ENCODE measurements at places on chromosomes 7 and 10.
A peak's percentile ranks its signal among the peaks of the same experiment; 100 is the strongest.

GRCh38 chr7:122145937-122146645 is 2.0 kb upstream of the AASS start:
- no peak for DNase-seq

DNA sequence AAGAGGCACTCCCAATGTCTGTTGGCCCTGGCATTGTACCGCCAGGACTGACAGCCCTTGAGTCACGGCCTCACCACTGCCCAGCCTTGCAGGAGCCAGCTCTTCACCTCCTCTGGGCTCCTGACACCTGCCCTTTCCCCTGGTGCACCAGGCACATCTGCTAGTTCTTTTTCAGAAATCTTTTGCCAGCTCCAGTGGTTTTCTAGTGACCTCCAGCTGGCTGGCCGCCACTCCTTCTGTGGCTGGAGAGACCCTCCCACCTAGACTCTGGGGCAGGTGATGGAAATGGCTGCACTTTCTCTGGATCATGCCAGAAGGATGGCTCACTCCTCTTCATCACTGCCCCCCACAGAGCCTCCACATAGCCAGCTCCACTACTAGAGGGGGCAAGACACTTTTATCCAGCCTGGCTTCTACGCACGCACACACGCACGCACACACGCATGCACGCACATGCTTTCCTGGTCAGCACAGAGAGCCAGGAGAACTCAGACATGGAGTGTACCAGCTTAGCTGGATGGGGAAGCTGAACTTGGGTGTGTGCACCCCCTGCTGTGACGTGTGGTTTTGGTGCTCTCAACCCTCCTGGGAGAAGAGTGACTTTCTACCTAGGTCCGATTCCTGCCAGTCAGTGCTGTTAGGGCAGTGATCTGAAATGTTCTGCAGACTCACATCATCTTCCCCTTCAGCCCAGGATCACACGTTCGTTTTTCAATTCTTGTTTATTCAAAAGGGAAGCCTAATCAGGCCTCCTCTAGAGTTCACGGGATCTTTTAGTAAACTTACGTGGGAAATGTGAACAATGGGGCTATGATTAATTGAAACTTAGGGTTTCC is 222.0 kb downstream of the PRPF18 start:
- no peak for DNase-seq

GRCh38 chr7:117324960-117325359 is 2.1 kb upstream of the WNT2 start:
- no peak for DNase-seq

DNA sequence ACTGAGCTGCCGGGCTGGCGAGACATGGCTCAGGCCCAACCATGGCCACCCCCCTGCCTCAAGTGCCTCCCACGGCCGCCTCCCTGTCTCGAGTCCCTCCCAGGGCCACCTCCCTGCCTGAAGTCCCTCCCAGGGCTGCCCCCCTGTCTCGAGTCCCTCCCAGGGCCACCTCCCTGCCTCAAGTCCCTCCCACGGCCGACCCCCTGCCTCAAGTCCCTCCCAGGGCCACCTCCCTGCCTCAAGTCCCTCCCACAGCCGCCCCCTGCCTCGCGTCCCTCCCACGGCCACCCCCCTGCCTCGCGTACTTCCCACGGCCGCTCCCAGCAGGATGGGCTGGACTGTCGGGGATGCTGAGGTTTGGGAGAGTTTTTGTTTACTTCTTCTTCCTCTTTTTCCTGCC is 462.5 kb downstream of the PTPRN2 start:
- no peak for DNase-seq

- DNase-seq: no peak
Measured at GRCh38 chr10:84138478-84139125, 707 bp upstream of the GHITM start.

GRCh38 chr10:28811639-28812349 is 134.5 kb downstream of the BAMBI start:
- no peak for DNase-seq

DNA sequence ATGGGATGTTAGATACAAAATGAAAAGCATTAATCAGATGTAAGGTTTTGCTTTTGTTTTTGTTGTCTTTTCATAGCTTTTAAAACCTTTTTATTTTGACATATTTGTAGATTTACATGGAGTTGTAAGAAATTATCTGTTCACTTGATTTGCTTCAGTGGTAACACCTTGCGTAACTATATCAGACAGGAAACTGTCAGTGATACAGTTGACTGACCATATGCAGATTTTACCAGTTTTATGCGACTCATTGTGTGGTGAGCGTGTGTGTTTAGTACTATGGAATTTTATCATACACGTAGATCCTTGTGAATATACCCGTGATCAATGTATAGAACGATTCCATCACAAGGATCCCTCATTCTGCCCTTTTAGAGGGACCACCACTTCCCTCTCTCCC is 701.4 kb downstream of the SUGCT start:
- no peak for DNase-seq

GRCh38 chr7:113013761-113014449 is 72.7 kb downstream of the GPR85 start:
- no peak for DNase-seq

GRCh38 chr7:2270495-2270894 is 28.5 kb downstream of the NUDT1 start:
- DNase-seq: no peak

GRCh38 chr10:66746246-66746645 is 179.6 kb upstream of the LRRTM3 start:
- DNase-seq: no peak

DNA sequence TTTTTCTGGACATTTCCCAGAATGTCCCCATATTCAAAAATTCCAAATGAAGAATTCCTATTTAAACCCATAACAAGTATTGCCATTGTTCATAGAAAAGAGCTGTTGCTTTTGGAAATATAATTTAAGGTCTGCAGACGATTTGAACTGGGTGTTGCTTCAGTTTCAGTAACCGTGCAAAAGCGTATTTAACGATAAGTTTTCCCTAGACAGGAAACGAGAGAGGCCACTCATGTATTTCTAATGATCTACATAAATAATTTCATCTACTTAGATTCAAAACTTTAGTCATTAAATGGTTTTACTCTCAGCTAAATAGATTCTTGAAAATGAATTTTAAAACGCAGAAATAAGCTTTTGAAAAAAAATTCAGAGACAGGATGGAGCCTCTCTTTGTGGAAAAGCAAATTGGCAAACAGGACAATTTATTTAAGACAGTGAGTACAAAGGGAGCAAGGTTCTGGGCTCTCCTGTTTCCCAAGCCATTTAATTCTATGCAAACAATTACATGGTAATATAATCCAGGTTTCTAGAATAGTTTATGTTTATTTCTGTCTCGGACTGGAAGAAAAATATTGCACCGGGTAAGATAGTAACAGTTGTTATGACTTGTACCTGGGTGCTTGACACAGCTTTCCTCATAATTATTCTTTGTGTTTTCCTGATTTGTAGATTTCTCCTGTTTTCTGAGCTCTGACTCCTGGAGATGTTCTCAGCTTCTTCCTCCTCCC is 263.0 kb downstream of the BAMBI start:
- no peak for DNase-seq

- DNase-seq: no peak
Measured at GRCh38 chr7:22662556-22663356, 64.2 kb upstream of the IL6 start.

DNA sequence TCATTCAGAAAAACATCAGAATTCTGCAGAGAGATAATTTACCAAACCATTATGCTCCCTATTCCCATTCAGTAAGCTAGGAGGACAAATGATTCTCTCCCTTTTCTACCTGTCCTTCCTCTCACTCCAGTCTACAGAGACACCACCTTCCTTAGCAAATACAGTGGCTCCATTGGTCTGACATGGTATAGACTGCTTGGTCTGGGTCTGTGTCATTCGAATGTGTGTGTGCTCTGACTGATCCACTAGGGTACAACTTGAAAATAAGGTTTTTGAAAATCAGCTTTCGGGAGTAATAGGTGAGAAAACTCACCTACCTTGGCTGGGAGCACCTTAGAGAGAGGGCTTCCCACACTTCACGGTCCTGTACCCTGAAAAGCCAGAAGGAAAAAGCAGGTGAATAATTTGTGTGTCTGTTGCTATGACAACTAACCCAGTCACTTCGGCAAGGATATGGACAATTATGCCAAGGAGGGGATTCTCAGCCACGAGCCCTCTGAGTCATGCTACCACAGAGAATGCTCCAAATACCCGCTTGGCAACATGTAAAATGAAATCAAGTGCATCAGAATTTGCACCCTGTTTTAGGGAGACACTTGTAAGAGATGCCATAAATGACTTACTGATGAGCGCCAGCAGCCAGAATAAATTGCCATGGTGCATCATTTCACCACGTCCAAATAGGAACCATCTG is 114.5 kb upstream of the PRKCQ start:
- peak; percentile 42 for DNase-seq

Data from ACHN (cell line).